Stomach (tissue), 19 donors: ENCODE measurements at places on chromosomes 4 and X. TPM values are rescaled to one million over a fixed set of nuclear protein-coding genes. Genes with fewer than 3 reads are reported as not detected.

The DOCK11 gene
- 3.5 TPM for total RNA-seq

The PAGE5 gene
- not detected for total RNA-seq

The FOXR2 gene
- total RNA-seq, result not detected

The CENPI gene
- 22.8 TPM for total RNA-seq

The GLOD5 gene
- total RNA-seq, result not detected

The ERCC6L gene
- total RNA-seq, result 2.6 TPM

The CT45A2 gene
- not detected for total RNA-seq

The SMIM10 gene
- total RNA-seq, result 0.45 TPM

The SPATA18 gene
- not detected for total RNA-seq

The ASB5 gene
- total RNA-seq, result 10.1 TPM

The NAT8L gene
- total RNA-seq, result 0.73 TPM

The RRH gene
- total RNA-seq, result not detected

The PRKG2 gene
- not detected for total RNA-seq

The RPS6KA3 gene
- total RNA-seq, result 65.6 TPM

The CXCL1 gene
- total RNA-seq, result 56.0 TPM

The PDE5A gene
- total RNA-seq, result 47.8 TPM

The SLC10A3 gene
- total RNA-seq, result 4.9 TPM

The ARX gene
- 1.8 TPM for total RNA-seq

The CLTRN gene
- total RNA-seq, result not detected

The FGD1 gene
- 15.9 TPM for total RNA-seq

The BTC gene
- 41.5 TPM for total RNA-seq
